ENCODE measurements at places on chromosomes 5 and 9. TPM values are rescaled to one million over a fixed set of nuclear protein-coding genes. Genes with fewer than 3 reads are reported as not detected.

- DNase-seq: no peak
Observed at GRCh38 chr5:149683964-149684363, 46.1 kb upstream of the PPARGC1B start.

GRCh38 chr5:158709279-158709678 is 390.4 kb downstream of the EBF1 start:
- peak; percentile 26 for DNase-seq

DNA sequence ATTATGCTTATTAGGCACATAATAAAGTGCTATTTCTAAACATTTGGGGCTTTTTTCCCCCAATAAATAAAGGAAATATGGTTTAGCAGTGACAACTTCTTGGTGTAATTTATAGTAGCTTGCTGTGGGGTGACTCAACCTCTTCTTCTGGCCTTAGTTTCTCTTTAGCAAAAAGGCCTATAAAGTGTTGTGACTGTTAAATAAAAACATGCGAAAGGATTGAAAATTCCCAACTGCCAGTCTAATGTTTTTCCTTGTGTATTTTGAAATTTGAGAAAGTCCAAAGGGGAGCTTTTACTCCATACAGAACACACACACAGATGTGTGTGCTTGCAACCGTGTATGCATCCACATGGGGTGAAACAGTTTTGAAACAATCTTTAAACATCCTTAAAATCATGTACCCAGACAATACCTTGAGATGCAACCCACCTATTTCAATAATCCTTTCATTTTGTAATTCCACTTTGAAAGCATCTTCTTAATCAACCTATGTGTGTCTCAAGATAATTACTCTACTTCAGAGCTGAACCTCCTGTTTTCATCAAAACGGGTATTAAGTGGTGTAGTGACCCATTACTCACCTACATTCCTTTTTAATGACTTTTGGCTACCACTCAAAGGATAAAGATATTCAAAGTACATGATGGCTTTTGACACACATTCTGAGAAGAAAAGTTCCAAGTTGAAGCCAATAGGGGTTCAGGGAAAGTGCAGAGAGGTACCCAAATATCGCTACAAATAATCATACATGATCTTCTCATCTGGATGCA is 123.8 kb downstream of the DROSHA start:
- no peak for DNase-seq

DNA sequence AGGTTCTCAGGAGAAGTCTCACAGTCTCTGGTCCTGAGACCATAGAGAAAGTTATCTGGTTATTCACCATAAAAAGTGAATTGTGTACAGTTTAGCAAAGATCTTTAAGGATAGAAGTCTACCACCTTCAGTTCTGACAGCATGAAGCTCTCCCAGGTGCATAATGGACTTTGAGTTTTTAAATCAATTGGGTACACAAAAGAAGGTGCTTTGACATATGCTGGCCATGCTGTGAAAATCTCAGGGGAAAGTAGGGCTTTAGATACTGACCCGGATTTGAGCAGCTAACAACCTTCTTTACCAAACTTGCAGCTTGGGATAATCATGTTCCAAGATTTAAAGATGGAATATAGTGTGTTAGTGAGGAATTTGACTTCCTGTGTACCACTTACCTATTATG is 264.2 kb downstream of the ZSWIM6 start:
- no peak for DNase-seq

DNA sequence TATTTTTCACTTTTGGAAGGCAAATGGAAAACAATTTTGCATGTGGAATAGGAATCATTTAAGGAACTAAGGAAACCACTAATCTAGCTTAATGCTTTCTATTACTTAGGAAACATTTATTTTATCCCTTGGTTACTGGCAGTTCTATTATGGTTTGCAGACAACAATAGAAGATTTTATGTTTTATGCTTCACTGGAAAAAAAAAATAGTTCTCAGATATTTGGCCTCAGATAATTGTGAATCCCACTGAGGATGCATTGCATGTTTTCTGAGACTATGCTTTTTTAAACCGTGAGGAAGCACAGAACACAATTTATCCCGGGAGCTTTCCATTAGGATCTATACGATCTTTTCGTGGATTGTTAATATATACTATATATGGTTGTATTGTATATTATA is 356.9 kb downstream of the CSNK1G3 start:
- DNase-seq: no peak

GRCh38 chr5:125210242-125210947 is 464.0 kb upstream of the ZNF608 start:
- no peak for DNase-seq

DNA sequence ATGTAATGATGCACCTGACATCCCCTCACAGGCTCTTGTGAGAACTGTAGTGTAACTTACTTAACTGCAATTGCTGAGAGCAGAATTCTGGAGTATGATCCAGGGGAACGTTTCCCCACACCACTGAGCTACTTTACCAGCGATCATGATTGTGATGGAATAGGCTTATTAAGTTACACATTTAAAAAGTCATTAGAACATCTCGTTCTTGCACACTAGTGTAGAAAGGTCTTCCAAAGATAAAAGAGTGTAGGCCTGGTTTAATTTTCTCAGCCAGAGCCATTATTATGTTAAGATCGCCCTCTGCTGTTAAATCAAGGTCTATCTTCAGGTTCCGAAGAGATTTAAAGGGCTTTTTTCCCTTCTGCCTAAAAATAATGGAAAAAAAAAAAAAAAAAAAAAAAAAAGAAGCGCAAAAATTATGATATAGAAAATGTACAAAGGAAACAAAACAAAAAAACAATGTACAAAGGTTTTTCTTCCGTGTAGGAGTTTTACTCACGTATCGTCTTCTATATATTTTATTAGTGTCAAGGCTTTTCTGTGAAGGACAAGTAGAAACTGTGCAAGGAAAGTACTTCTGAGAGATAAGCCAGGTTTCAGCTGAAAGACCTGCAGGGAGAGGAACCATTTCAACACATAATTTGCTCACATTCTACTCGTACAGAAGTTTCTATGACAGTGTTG is 18.6 kb upstream of the MOB3B start:
- DNase-seq: peak; percentile 66

DNA sequence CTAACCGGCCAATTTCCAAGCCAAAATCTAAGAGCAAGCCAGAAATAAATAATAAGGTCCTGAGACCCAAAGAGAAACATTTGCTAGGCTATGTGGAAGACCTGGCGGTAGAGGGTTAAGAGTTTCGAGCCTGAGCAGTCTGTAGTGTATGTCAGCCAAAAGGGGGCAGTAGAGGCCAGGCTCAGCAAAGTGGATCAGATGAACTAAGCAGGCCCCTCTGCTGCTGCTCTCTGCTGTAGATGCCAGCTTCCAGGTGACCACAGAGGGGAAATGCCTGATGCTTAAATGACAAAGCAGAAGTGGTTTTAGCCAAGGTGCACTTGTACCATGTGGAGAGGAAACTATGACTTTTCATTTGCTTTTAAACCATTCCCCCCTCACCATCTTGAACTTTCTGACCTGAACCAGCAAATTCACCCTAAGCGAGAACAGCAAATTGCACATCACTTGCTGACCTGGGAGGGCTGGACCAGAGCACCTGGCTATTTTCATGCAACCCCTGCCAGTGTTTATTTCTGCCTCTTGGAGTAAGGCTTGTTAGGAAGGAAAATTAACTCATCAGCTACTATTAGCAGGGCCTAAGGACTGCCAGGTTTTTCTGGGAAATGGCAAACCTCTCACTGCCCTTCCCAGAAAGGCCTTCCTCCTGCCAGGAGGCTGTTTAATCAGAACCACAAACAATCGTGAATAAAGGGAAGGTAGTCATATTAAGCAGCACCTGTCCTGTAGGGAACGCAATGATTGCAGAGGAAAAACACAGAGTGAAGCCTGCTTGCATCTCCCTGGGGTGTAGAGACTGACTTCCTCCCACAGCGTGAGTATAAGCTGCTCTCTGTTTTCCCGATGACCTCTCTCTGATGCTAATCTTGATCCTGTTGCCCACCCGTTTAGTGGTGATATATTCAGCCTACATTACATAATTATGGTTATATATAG is 818.2 kb downstream of the TLR4 start:
- DNase-seq: peak; percentile 90

DNA sequence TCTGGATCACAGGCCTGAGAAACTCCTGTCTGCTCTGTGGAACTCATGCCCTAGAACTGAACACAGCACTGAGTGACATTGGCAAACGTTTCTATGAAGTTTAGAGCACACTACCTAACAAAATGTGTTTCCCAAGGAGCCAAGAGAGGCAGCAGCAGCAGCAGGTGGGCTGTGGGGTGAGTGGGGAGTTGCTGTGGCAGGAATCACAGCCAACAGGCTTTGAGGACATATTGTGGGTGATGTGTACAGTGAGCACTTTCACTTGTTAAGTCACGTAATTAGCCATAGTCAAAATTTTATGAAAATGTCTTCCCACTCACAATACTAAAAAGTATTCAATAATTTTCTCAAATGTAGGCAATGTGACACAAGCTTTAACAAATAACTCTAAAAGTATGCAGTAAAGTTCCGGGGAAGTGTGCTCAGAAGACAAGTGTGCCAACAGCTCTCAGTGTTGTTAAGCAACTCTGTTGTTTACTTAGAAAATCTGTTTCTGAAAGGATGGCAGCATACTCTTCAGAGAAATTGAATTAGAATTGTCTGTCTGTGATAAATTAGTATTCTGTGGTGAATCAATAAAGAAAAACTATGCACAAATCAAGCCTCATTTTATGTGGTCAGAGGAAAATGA is 482.1 kb downstream of the SEMA5A start:
- DNase-seq: no peak

GRCh38 chr5:102107865-102108264 is 188.2 kb downstream of the SLCO4C1 start:
- no peak for DNase-seq

DNA sequence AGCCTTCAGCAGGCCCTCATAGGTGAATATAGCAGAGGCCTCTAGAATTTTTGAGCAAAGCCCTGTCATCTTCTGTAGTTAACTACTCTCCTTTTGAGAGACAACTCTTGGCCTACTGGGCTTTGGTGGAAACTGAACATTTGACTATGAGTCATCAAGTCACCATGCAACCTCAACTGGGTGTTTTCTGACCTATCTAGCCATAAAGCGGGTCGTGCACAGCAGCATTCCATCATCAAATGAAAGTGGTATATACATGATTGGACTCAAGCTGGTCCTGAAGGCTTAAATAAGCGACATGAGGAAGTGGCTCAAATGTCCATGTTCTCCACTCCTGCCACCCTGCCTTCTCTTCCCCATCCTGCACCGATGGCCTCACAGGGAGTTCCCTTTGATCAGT is 1115.5 kb downstream of the TAF11L14 start:
- no peak for DNase-seq

DNA sequence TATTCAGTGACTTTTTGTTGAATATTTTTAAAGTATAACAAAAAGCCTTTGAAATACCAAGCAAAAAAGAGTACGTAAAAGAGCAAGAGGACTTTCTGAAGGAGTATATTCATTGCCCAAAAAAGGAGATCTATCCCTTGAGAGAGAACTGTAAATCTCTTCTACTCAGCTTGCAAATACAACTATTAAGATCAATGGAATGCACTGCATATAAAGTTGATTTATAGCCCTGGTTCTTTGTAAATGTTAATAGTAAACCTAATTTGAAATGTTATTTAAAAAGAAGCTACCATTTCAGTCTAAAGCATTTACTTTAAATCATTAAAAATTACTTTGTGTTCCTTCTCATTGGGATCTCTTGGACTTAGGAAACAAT is 168.1 kb downstream of the PDE4D start:
- DNase-seq: no peak

- no peak for DNase-seq
Observed at GRCh38 chr9:131179561-131180219, 54.3 kb downstream of the NUP214 start.

GRCh38 chr5:121870489-121870888 is 18.8 kb downstream of the FTMT start:
- DNase-seq: peak; percentile 19

GRCh38 chr5:145471026-145471425 is 364.1 kb downstream of the PRELID2 start:
- no peak for DNase-seq

DNA sequence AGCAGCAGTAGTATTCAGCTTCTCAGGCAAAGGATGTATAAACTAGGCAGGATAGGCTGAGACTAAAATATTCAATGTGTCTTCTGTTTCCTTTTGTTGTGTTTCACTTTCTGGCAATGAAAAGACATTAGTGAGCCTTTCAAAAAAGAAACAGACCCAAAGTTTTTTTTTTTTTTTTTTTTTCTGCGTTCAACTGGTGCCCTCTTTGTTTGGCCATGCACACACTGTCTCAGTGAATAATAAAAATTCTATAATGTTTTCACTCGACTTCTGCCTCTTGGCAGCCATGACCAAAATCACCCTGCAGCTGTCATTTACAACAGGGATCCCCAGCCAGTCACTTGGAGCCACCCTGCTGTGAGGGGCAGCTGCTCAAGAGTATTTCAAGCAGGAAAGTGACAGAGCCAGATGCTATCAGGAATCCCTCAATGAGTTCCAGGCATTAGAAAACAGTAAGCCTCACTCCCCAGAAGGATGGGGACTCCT is 44.0 kb upstream of the MAN2A1 start:
- DNase-seq: peak; percentile 50

DNA sequence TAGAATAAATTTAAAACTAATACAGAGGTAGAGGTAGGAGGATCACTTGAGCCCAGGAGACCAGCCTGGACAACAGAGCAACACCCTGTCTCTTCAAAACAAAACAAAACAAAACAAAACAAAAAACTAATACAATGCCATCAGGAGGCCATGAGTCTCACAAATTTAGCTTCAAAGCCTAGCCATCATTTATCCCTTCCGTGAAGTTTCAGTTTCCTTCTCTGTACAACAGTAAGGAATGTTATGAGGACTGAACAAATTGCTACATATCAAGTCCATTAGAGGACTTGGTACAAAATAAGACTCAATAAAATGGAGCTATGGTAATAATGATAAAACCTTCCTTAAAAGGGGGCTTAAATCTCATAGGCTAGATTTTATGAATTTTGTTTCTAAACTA is 60.8 kb downstream of the MAPKAP1 start:
- DNase-seq: no peak

GRCh38 chr5:78604689-78605285 is 43.8 kb downstream of the LHFPL2 start:
- no peak for DNase-seq

GRCh38 chr9:8871796-8872445 is 1072.3 kb upstream of the DMAC1 start:
- no peak for DNase-seq

The RBM18 gene
- total RNA-seq: 9.3 TPM

The PCDHB11 gene
- 1.3 TPM for total RNA-seq

The FANCG gene
- total RNA-seq: 56.2 TPM

The GABRP gene
- 3.0 TPM for total RNA-seq

The TPPP gene
- total RNA-seq: 1.4 TPM

The TNC gene
- 2.7 TPM for total RNA-seq

The BBLN gene
- 276 TPM for total RNA-seq

The PKD2L2 gene
- not detected for total RNA-seq

The PFN3 gene
- total RNA-seq: not detected

The SURF6 gene
- total RNA-seq: 27.6 TPM

The NR5A1 gene
- total RNA-seq: 0.21 TPM

The FAM221B gene
- not detected for total RNA-seq

The TMEM232 gene
- total RNA-seq: 4.4 TPM
